ENCODE measurements at places on chromosomes 2 and 18. TPM values are rescaled to one million over a fixed set of nuclear protein-coding genes. Genes with fewer than 3 reads are reported as not detected.
A peak's percentile ranks its signal among the peaks of the same experiment; 100 is the strongest.

CPLX4 gene
- total RNA-seq, result not detected

DYNAP gene
- 26.2 TPM for total RNA-seq

TPRKB gene
- 28.3 TPM for total RNA-seq

TRABD2A gene
- 0.24 TPM for total RNA-seq

ERCC3 gene
- 19.0 TPM for total RNA-seq

IL36RN gene
- 64.1 TPM for total RNA-seq

DPP10 gene
- total RNA-seq, result not detected

CRIM1 gene
- total RNA-seq, result 15.2 TPM

TNS1 gene
- total RNA-seq, result 27.7 TPM

ODC1 gene
- 21.6 TPM for total RNA-seq

C2orf80 gene
- total RNA-seq, result not detected

CFC1 gene
- not detected for total RNA-seq

SFT2D3 gene
- 3.6 TPM for total RNA-seq

SIX2 gene
- 0.12 TPM for total RNA-seq

DNA sequence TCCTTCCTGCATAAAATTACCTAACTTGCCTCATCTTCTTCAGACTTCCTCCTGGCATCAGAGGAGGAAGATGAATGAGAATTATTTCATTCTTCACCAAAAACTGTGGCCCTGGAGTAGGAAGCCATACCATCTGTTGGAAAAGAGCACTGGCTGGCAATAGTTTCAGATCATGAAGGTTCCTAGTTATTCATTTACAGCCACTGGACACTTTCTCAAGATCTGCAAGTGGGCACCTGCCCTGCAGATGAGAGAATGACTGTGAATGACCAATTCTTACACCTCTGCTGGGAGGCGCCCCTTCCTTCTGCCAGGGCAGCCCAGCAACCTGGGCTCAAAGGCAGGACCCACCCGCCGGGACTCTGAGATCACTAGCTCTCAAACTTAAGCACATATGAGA is 13.0 kb downstream of the DIPK1C start:
- no peak for ATAC-seq

DNA sequence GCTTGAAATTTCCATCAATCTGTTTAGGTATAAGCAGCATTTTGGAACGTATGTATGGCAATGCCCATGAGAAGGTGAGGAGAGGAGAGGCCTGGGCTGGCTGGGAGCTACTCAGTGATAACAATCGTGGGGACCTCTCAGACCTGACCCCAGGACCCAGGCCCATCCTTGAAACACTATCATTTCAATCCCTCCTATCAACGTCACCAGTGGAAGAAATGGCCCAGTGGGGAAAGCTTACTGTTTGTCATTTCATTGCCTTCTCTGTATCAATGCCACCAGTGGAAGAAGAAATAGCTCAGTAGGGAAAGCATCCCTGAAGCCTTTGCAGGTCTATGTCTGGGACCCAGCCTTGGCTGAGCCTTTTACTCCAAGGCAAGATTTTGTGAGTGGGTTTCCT is 44.8 kb downstream of the ASB18 start:
- no peak for ATAC-seq

DNA sequence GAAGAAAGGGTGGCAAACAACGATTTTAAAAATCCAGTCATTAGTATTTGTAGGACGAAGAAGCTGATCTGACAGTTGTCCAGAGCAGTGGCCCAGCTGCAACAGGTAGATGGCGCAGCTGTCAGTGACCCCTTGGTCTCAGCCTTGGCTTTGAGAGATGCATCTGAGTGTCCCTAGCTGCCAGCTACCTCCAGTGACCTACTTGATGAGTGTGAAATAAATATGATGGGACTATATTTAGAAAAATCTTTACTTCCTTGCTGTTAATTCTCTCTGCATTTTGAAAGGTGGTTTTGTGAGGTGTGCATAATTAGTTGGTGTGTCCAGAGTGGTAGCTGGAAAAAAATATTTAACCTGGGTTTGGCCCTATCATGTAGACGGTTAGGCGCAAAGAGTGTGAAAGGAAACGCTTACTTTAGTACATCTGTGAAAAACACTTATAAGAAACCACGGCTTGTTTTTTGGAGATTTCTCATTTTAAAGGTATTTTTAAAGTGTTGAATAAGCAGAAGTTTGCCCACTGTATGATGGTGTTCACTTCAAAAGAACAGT is 963 bp downstream of the INPP1 start:
- ATAC-seq, result peak; percentile 56

DNA sequence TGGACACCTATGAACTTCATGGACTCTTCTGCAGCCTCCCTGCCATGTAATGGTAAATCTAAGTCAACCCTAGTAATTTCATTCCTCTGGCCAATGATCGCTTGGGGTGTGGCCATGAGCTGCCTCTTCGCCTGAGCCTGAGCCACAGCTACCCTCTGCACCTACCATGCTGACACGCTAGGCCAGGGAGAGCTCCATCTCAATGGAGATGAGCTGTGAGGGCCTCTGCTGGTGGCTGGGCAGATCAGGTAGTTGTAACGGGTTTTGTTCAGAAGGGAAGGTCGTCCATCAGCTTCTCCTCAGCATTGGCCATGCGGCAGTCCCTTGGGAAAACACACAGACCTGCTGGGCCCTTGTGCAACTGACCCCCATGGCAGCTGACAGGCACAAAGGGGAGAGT is 24.4 kb downstream of the MPHOSPH10 start:
- ATAC-seq, result peak; percentile 88

DNA sequence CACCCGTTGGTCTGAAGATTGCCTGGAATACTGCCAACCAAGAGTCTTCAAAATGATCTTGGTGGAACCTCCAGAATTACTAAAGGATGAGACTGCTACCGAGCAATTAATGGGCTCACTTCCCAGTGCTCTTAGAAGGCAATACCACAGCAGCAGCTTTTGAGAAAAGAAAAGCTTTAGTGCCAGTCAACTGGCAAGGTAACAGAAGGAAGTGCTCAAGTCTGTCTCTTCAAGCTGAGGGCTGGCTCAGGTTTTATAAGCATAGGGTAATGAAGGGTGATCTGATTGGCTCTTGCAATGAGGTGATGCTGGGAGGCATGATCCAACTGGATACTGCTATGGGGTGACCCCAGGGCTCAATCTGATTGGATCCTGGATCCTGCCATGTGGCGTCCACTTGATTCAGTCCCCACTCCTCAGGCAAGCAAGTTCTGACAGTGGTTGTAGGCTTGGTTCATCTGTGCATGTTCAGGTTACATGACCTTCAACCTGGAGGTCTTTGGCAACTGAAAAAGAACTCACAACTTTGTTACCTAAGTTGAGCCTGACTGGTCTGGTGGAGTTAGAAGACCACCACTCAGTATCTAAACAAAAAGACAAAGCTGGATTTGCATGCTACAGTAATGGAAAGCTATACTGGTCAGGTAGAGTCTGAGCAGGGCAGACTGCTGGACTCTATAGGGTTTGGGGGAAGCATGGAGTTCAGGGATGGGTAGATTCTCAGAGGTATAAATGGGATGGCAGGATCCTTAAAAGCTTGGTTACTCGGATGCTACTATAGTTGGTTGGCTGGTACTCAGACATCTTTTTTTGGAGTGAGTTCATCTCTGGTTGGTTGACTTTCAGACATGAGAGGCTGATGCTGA is 14.0 kb upstream of the RIF1 start:
- ATAC-seq, result no peak

GRCh38 chr2:10497797-10498251 is 49.7 kb upstream of the ODC1 start:
- peak; percentile 89 for ATAC-seq

GRCh38 chr2:42132191-42132965 is 36.8 kb upstream of the EML4 start:
- ATAC-seq, result peak; percentile 2

- no peak for ATAC-seq
These were observed 204.3 kb upstream of the CCDC68 start for GRCh38 chr18:55163550-55163949.

GRCh38 chr2:133829450-133830020 is 261.3 kb upstream of the NCKAP5 start:
- no peak for ATAC-seq

DNA sequence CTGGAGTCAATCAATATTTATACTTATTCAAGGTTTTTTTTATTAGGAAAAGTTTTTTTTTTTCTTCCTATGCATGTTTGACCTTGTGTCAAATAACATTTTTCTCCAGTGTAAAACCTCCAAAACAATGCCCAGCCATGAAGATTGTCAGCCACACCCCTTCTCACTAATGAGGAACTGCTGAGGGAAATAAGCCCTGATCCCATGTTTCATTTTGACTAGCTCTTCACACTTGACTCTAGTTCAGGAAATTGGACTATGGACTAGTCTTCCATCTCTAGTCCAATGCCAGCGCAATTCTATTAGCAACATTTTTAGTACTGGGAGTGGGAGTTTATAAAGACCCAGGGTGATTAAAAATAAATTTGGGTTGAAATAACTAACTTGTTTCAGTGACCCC is 275.6 kb upstream of the CXCR4 start:
- ATAC-seq, result peak; percentile 29

GRCh38 chr18:31091350-31091749 is 10.9 kb downstream of the DSC2 start:
- ATAC-seq, result no peak

DNA sequence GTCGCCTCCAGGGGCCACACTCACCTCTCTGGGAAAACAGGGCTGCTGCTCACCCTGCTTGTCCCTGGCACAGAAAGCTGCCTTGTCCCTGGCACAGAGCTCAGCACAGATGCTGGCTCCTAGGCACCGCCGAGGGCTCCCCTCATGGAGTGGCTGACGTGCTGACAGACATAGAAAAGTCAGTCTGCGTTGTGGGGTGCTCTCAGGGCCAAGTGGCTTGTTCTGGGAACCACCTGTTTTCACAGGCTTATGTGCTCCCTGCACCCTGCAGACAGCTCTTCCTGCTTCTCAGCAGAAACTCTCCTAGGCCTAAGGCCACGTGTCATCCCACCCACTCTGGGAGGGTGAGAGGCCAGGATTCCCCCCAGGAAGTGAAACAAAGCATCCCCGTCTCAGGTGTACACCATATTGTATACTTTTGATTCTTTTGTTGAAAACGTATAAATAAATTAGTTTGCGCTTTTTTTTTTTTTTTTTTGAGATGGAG is 84.7 kb upstream of the TMEM200C start:
- peak; percentile 25 for ATAC-seq

DNA sequence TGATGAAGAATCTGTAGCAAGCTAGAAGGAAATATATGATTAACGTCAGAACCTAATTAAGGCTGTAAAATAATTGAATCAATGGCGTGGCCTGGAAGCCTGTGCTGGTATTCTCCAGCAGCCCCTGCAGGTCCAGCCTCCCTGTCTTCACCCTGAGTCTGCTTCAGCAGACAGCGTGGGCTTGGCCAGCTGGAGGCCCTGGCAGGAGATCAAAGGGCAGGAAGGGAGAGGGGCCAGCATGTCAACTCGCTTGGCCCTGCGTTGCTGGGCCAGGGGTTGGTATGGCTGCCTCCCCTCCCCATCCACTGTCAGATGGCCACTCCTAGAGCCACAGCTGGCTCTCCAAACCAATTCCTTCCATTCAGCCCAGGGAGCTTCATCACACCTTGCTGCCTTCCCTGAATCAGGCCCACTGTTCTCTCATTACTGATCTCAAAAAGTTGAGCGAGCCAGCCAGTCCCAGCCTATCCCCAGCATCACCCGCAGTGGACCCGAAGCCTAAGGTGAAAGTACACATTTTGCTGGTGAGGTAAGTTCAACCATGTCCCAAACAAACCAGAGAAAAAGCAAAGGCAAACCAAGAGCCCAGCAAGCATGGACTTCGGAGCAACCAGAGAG is 228.4 kb upstream of the AGAP1 start:
- ATAC-seq, result no peak

- ATAC-seq, result no peak
These were observed 56.7 kb downstream of the DPP10 start for GRCh38 chr2:114499101-114499500.

GRCh38 chr2:109143214-109144187 is 14.5 kb downstream of the SH3RF3 start:
- ATAC-seq, result no peak

- peak; percentile 38 for ATAC-seq
These were observed 8.2 kb upstream of the CLIP4 start for GRCh38 chr2:29106980-29107388.

- no peak for ATAC-seq
These were observed 102.2 kb downstream of the CDC42EP3 start for GRCh38 chr2:37569131-37569823.

GRCh38 chr18:65990944-65991708 is 240.3 kb downstream of the CDH7 start:
- ATAC-seq, result no peak

GRCh38 chr2:40403233-40403836 is 48.6 kb downstream of the SLC8A1 start:
- peak; percentile 67 for ATAC-seq

GRCh38 chr2:85259879-85260278 is 67.9 kb downstream of the TGOLN2 start:
- ATAC-seq, result no peak

GRCh38 chr2:219709331-219709761 is 81.9 kb downstream of the SLC4A3 start:
- ATAC-seq, result no peak

DNA sequence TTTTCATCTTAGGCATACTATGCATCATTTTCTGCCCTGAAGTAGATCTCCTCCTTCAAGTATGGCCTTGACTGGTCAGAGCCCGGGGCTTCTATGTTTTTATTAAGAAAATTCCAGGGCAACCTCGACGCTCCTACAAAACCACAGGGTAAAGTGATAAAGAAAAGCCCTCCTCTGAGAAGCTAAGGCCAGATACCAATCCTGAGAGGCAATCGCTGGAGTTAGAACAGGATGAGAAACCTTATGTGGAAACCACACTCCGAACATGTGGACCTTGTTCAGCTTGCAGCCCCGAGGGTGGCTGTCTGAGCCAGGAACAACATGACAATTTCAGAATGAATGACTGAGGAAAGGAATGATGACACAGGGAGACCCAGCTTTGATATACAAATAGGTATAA is 35.6 kb downstream of the RMC1 start:
- no peak for ATAC-seq

DNA sequence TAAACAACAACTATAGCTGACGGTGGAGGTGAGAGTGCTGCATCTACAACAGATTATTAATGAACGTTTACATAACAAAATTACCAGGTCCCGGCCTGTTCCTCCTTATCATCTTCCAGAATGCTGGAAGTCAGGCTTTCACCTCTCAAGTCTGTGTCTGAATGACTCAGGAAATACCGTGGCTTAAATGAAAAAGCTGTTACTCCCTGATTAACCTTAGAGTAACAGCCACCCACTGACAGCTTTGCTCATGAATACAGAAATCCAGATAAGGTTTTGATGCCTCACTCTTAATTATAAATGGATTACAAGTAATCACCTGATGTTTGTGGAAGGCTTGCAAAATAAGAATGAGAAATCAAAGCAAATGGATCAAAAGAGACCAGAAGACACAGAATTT is 885.3 kb upstream of the CELF4 start:
- peak; percentile 44 for ATAC-seq

DNA sequence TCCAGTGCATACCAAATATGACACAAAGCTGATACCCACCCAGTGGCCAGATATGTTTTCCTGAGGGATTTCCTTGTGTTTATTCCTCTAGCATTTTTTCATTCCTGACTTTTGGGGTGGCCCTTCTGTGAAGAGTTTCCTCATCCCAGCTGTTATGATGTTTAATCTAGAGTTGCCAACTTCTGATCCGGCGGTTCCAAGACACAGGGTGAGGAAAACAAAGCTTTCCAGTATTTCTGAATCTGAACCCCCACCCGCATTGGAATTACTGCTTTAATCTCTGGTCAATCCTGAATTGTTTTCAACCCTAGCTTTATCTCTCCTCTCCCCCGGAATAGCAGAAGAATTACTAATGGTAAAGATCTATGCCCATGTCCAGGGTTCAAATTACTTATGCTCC is 39.2 kb upstream of the PNPT1 start:
- no peak for ATAC-seq

GRCh38 chr2:201642086-201642578 is 1.2 kb downstream of the TMEM237 start:
- ATAC-seq, result peak; percentile 16

- ATAC-seq, result no peak
These were observed 24.6 kb downstream of the KIF1A start for GRCh38 chr2:240795454-240795853.

Measured in esophagus mucosa (tissue), 1 donor.